ENCODE measurements at places on chromosomes 13 and 19. TPM values are rescaled to one million over a fixed set of nuclear protein-coding genes. Genes with fewer than 3 reads are reported as not detected.
A peak's percentile ranks its signal among the peaks of the same experiment; 100 is the strongest.

DNA sequence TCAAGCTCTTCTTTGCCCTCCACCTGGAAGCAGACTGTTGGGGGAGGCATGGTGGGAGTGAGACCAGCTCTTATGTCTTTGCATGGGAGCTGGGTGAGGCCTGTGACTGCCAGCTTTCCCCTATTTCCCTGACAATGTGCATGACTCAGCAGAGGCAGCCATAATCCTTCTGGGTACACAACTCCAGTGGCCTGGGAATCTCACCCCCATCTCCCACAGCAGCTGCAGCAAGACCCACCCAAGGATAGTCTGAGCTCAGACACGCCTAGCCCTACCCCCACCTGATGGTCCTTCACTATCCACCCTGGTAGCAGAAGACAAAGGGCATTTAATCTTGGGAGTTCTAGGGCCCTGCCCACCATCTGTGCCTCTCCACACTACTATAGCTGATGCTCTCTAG lies 41.4 kb upstream of the FGF14 start:
- no peak for DNase-seq
- no peak overlapping the region for H3K4me3 ChIP-seq
- H3K27ac ChIP-seq = no peak overlapping the region
- no peaks in the 10 kb centered on the region for H3K27me3 ChIP-seq
- no peaks in the 10 kb centered on the region for H3K4me1 ChIP-seq

GRCh38 chr19:2250766-2251105 lies 1.6 kb downstream of the AMH start:
- H3K4me1 ChIP-seq = peaks cover 7% of the 10 kb centered on the region
- no peak for DNase-seq
- no peak overlapping the region for H3K4me3 ChIP-seq
- no peak overlapping the region for H3K27ac ChIP-seq
- H3K36me3 ChIP-seq = peaks cover 4% of the 10 kb centered on the region

- H3K4me1 ChIP-seq = no peaks in the 10 kb centered on the region
- H3K4me3 ChIP-seq = no peak overlapping the region
- H3K27me3 ChIP-seq = no peaks in the 10 kb centered on the region
- no peaks in the 10 kb centered on the region for H3K36me3 ChIP-seq
- no peak overlapping the region for H3K27ac ChIP-seq
Measured at GRCh38 chr13:111614613-111615012, 294.2 kb downstream of the TEX29 start.

- H3K36me3 ChIP-seq = no peaks in the 10 kb centered on the region
- no peak overlapping the region for H3K4me3 ChIP-seq
- H3K27ac ChIP-seq = no peak overlapping the region
- no peak for DNase-seq
Measured at GRCh38 chr13:76020421-76020955, 384.4 kb downstream of the LMO7 start.

DNA sequence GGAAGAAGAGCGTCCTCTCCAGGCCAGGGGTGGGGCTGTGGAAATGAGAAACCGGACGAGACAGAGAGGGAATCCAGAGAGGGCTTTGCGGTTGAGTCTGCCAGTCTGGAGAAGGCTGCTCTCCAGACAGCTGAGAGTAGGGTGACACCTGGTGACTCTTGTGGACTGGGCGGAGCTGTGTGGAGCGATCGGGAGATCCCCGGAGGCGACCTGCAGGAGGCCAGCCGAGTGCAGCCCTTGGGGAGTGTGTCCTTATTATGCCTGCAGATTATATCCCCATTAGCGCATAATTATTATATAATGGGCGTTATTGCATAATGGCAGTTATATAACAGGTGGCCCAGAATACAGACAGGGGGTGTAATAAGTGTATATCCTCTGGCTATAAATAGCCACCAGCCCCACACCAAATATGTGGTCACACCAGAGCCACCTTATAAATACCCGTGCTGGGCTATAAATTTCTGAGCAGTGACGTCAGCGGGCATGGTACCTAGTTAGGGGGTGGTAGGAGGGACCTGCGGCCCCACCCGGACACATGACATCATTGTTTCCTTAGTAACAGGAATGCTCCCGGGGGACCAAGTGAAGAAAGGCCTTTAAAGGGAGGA lies 41.2 kb downstream of the NFIX start:
- DNase-seq = peak; percentile 80
- no peaks in the 10 kb centered on the region for H3K36me3 ChIP-seq
- H3K4me1 ChIP-seq = peaks cover 59% of the 10 kb centered on the region

- H3K4me1 ChIP-seq = no peaks in the 10 kb centered on the region
- H3K4me3 ChIP-seq = no peak overlapping the region
- no peaks in the 10 kb centered on the region for H3K36me3 ChIP-seq
- H3K27me3 ChIP-seq = no peaks in the 10 kb centered on the region
Measured at GRCh38 chr13:64371045-64371444, 2859.1 kb downstream of the PCDH9 start.

DNA sequence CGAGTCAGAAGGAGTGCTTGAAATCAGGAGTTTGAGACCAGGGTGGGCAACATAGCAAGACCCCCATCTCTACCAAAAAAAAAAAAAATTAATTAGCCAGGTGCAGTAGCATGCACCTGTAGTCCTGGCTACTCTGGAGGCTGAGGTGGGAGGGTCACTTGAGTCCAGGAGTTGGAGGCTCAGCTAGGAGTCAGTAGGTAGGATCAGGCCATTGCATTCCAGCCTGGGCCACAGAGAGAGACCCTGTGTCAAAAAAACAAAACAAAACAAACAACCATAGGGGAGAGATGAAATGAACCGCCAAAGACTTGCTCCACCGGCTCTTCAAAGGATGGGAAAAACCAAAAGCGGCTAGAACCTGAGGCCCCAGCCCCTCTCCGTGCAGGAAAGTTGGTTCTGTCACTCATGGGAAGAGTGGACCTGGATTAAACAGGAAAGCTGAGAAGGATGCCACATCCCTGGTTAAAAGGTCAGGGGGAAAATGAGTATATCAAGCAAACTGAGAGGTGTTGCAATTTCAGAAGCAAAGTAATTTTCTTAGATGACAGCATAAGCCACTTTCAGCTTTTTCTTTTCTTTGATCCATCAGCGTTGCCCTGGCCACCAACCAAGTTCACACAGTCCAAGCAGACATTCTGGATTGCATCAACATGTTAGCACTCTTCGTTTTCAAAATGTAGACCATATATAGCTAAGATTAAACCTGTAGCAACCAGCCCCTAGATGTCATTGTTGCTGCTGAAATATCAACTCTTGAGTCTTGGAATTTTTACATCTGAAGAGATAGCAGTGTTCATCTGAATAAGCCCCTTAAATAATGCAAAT lies 8.9 kb upstream of the ZNF507 start:
- no peak overlapping the region for H3K4me3 ChIP-seq
- H3K36me3 ChIP-seq = no peaks in the 10 kb centered on the region
- H3K27me3 ChIP-seq = peaks cover 2% of the 10 kb centered on the region
- no peak for DNase-seq
- no peaks in the 10 kb centered on the region for H3K4me1 ChIP-seq

GRCh38 chr19:55131421-55131820 lies 14.0 kb upstream of the PPP1R12C start:
- H3K27ac ChIP-seq = no peak overlapping the region
- no peak overlapping the region for H3K4me3 ChIP-seq
- H3K36me3 ChIP-seq = no peaks in the 10 kb centered on the region
- H3K4me1 ChIP-seq = no peaks in the 10 kb centered on the region
- peaks cover 3% of the 10 kb centered on the region for H3K27me3 ChIP-seq

DNA sequence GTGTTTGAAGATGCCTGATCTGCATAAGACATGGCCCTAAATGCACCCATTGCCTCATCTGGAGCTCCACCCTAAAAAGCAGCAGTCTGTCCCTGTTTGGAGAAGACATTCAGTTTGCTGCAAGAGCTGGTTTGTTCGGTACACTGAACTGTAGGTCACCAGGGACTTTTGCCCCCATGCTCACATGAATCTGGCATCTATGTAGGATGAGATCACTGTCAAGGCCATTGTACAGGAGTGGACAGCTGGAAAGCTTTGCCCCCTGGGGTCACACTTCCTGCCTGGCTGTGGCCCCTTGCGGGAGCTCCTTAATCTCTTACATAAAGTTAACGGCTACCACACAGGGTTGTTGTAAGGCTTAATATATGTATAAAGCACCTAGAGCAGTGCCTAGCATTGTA lies 73.0 kb downstream of the IPO5 start:
- H3K4me1 ChIP-seq = peaks cover 19% of the 10 kb centered on the region
- no peak overlapping the region for H3K4me3 ChIP-seq
- peaks cover 14% of the 10 kb centered on the region for H3K36me3 ChIP-seq
- H3K27me3 ChIP-seq = no peaks in the 10 kb centered on the region
- no peak overlapping the region for H3K27ac ChIP-seq

DNA sequence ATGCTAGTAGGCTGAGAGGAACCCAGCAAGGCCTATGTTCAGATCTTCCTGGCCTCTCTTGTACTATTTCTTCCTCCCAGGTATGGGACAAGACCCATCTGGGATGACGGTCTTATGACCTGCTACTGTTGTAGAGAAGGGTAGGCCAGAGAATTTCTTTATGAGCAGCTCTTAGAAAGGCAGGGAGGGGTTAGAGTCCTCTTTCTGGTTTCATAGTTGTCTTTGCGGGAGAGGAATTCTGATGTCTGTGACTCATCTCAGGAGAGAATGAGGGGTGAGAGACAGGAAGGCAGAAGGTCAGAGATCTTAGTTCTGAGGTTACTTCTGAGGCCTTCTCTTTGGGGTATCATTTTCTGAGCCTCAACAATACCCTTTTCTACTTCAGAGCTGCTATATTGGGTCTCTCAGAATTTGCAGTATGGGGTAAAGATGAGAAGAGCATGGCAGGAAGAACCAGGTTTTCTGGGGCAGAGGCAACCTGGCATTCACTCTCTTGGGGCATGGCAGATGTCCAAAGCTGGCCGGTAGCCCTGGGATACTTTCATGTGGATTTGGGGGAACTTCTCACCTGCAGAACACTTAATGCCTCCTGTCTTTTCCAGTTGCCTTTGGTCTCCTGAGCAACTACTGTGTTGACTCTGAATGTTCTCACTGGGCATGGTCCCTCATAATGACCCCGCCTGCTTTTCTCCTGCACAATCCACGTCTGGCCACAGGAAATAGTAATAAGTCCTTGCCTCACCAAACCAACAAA lies 154.4 kb downstream of the GGACT start:
- peak; percentile 64 for DNase-seq
- peak overlapping the region; percentile 44 for H3K27ac ChIP-seq
- H3K4me3 ChIP-seq = no peak overlapping the region
- H3K27me3 ChIP-seq = no peaks in the 10 kb centered on the region
- H3K4me1 ChIP-seq = peaks cover 13% of the 10 kb centered on the region
- H3K36me3 ChIP-seq = no peaks in the 10 kb centered on the region

GRCh38 chr13:113927661-113928581 lies 46.0 kb downstream of the C13orf46 start:
- DNase-seq = peak; percentile 87
- H3K36me3 ChIP-seq = no peaks in the 10 kb centered on the region
- H3K4me1 ChIP-seq = peaks cover 7% of the 10 kb centered on the region
- no peak overlapping the region for H3K4me3 ChIP-seq
- peak overlapping the region; percentile 5 for H3K27ac ChIP-seq

DNA sequence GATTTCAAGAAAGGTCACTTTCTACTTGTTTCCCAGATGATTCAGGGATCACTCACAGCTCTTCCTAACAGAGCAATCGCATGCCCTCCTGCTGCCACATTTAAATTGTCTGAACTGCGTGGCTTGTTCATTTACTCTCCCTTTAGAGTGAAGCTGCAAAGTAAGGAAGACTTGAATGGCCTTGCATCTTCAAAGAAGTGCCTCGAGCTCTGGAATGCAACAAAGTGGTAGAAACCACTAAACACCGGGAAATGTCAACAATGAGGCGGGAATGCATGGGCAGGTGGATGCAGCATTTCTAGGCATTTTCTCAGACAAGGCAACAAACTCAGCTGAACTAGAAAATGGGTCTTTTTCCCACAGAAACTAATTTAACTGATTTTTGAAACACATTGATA lies 10.3 kb upstream of the DACH1 start:
- no peaks in the 10 kb centered on the region for H3K36me3 ChIP-seq
- H3K4me3 ChIP-seq = no peak overlapping the region
- no peak for DNase-seq

DNA sequence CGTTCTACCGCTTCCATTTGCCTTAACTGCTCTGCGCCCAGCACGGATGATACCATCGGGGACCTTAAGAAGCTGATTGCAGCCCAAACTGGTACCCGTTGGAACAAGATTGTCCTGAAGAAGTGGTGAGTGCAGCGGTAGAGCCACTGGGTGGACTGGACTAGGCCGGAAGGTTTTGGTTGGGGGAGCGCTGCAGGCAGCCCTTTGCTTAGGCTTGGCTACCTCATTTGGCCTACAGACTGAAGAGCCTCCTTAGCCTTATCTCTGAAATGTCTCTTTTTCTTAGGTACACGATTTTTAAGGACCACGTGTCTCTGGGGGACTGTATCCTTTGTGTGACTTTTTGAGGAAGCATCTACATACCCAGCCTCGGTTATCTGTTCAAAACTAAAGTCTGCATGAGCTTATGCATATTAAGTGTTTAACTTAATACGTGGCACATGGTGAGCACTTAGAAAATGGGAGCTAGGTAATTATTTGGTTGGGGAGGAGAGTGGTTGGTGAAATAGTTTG lies 889 bp downstream of the UBL5 start:
- peak overlapping the region; percentile 59 for H3K27ac ChIP-seq
- no peak for DNase-seq
- H3K27me3 ChIP-seq = no peaks in the 10 kb centered on the region
- H3K36me3 ChIP-seq = peaks cover 6% of the 10 kb centered on the region

- H3K27me3 ChIP-seq = no peaks in the 10 kb centered on the region
- peak; percentile 46 for DNase-seq
- no peaks in the 10 kb centered on the region for H3K4me1 ChIP-seq
- no peak overlapping the region for H3K27ac ChIP-seq
Measured at GRCh38 chr13:41407380-41407779, 50.0 kb upstream of the RGCC start.

DNA sequence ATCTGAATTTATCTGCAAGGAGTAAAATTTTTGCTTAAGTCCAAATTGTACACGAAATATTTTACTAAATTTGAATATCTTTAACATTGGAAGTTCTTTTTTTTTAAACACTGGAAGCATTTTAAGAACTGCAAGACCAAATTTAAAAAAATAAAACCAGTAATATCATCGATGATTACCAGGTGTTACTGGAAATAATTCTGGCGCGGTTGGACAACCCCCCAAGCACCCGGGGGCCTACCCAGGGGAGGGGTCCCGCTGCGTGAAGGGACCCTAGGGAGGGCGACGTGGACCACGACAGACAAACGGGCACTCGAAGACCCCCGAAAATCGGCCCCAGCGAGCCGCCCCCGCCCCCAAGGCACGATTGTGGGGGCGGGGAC lies 12.6 kb upstream of the JSRP1 start:
- H3K27me3 ChIP-seq = no peaks in the 10 kb centered on the region
- peaks cover 3% of the 10 kb centered on the region for H3K36me3 ChIP-seq
- peaks cover 25% of the 10 kb centered on the region for H3K4me1 ChIP-seq

ZNF728 gene
- total RNA-seq = not detected

LHB gene
- not detected for total RNA-seq

KLK4 gene
- not detected for total RNA-seq

RHPN2 gene
- total RNA-seq = 11.4 TPM

PRR36 gene
- 1.3 TPM for total RNA-seq

NR1H2 gene
- total RNA-seq = 33.4 TPM

CCDC70 gene
- not detected for total RNA-seq

RASL11A gene
- total RNA-seq = 2.2 TPM

SPATA13 gene
- 6.2 TPM for total RNA-seq

ZNF625 gene
- 16.1 TPM for total RNA-seq
